ENCODE measurements at places on chromosomes 13 and 19. TPM values are rescaled to one million over a fixed set of nuclear protein-coding genes. Genes with fewer than 3 reads are reported as not detected.

Gene CYP2S1
- total RNA-seq: 0.46 TPM

Gene ZNF320
- total RNA-seq: 11.3 TPM

Gene KIRREL2
- total RNA-seq: not detected

Gene FCHO1
- total RNA-seq: 0.65 TPM

Gene CFD
- 1.1 TPM for total RNA-seq

Gene HS6ST3
- 1.4 TPM for total RNA-seq

Gene CD33
- total RNA-seq: not detected

Gene SLC7A1
- total RNA-seq: 42.2 TPM

Gene FUT2
- not detected for total RNA-seq

Gene ZNF555
- total RNA-seq: 6.3 TPM

Gene OR7A5
- not detected for total RNA-seq

Gene MYO1F
- total RNA-seq: 0.13 TPM

Gene SHD
- total RNA-seq: not detected

Gene SYDE1
- total RNA-seq: 42.7 TPM

Gene PLEKHA4
- 22.6 TPM for total RNA-seq

Gene OLFM4
- total RNA-seq: 0.20 TPM

Gene FCER2
- not detected for total RNA-seq

Gene ZNF28
- total RNA-seq: 19.8 TPM

Gene DAND5
- total RNA-seq: 0.13 TPM

Gene ADGRE3
- not detected for total RNA-seq

Gene FARP1
- 21.5 TPM for total RNA-seq

Gene ZNF816
- total RNA-seq: 8.0 TPM

Gene OR10H1
- not detected for total RNA-seq

Gene TMEM221
- 0.20 TPM for total RNA-seq

Gene DMKN
- total RNA-seq: 3.6 TPM

Gene TMEM147
- 101 TPM for total RNA-seq

Gene CYP2F1
- not detected for total RNA-seq

Gene ZNF805
- 38.6 TPM for total RNA-seq

Gene KRTDAP
- not detected for total RNA-seq

Gene APC2
- 0.20 TPM for total RNA-seq

Gene ZNF534
- 0.07 TPM for total RNA-seq

Gene KLK7
- total RNA-seq: 0.13 TPM

Gene PTH2
- not detected for total RNA-seq

Gene SLC27A1
- total RNA-seq: 44.5 TPM

Gene PRDX2
- total RNA-seq: 217 TPM

Gene VSIG10L
- 1.2 TPM for total RNA-seq

Gene FRY
- 28.3 TPM for total RNA-seq

Gene CYP2A6
- total RNA-seq: not detected

Gene FBXO27
- 2.9 TPM for total RNA-seq

Gene NALCN
- 16.3 TPM for total RNA-seq

Gene PNMA8B
- total RNA-seq: 1.6 TPM

Gene ZNF90
- total RNA-seq: 1.5 TPM

Gene RNF17
- total RNA-seq: 0.98 TPM

Gene COL4A1
- total RNA-seq: 2,000 TPM

Gene TTYH1
- total RNA-seq: not detected

Gene F2RL3
- 0.07 TPM for total RNA-seq

Gene CKM
- total RNA-seq: not detected

Gene ERICH6B
- not detected for total RNA-seq

Gene PSG1
- 1.7 TPM for total RNA-seq

Gene CEACAM20
- total RNA-seq: not detected

Gene CAB39L
- 6.7 TPM for total RNA-seq

Gene SF3A2
- 43.5 TPM for total RNA-seq

Gene FPR1
- not detected for total RNA-seq

Gene CGB3
- total RNA-seq: not detected

Gene ZNF526
- 11.9 TPM for total RNA-seq

Gene ZNF563
- total RNA-seq: 5.0 TPM

Gene C19orf47
- 7.4 TPM for total RNA-seq
